ENCODE measurements at places on chromosomes 5 and 9.

DNA sequence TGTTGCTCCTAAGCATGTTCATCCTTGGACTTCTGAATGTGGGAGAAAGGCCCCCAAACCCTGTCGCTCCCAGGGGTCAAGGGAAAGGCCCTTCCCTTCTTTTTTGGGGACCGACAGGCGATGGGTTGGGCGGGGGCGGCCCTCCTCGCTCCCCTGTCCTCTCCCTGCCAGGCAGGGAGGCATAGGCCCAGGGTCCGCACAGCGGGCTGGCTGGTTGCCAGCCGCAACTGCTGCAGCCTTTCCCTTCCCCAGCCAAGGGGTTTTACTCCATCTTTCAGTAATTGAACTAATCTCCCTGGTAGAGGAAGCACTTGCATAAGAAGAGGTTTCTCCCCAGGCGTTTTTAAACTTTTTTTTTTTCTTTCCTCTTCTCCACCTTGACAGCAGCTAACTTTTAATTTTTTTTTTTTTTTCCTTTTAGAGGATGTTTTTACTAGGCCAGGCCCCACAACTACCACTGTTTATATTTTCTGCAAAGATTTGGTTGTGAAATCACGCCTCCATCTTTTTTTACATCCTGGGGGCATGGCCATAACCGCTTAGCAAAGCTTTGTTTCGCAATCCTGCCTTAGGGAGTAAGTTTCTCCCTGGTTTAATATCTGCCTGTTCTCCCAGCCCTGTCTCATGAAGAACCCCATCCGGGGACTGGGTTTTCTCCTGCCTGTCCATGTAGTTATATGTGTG is 216.9 kb upstream of the ZNF608 start:
- no peaks in the 10 kb centered on the region for H3K4me1 ChIP-seq
- no peak overlapping the region for H3K27ac ChIP-seq
- H3K36me3 ChIP-seq = no peaks in the 10 kb centered on the region
- no peak overlapping the region for H3K4me3 ChIP-seq

- peaks cover 15% of the 10 kb centered on the region for H3K4me1 ChIP-seq
- no peaks in the 10 kb centered on the region for H3K36me3 ChIP-seq
- H3K27me3 ChIP-seq = no peaks in the 10 kb centered on the region
- DNase-seq = no peak
- H3K27ac ChIP-seq = no peak overlapping the region
- no peak overlapping the region for H3K4me3 ChIP-seq
Measured at GRCh38 chr9:120974181-120974580, 47.6 kb upstream of the TRAF1 start.

- peaks cover 7% of the 10 kb centered on the region for H3K27me3 ChIP-seq
- no peaks in the 10 kb centered on the region for H3K36me3 ChIP-seq
- H3K4me1 ChIP-seq = peaks cover 1% of the 10 kb centered on the region
- DNase-seq = no peak
- H3K4me3 ChIP-seq = no peak overlapping the region
Measured at GRCh38 chr5:158977642-158978041, 122.1 kb downstream of the EBF1 start.

DNA sequence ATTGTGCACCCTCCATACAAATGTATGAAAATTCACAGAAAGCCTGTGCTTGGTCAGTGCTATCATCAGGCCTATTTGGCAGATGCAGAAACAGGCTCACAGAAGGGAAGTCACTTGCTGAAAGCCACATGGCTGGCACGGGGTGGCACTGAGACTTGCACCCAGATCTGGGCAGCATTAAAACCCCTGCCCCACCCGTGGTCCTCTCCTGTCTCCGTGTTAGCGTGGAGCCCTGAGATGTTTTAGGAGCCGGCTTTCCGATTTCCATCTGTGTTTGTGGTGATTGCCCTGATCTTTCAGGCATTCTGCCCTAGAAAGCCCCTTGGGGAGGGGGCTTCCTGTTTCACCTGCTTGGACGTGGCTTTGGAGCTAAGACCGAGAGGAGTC is 102.2 kb upstream of the IER5L start:
- no peak overlapping the region for H3K27ac ChIP-seq
- no peak overlapping the region for H3K4me3 ChIP-seq
- no peak for DNase-seq
- peaks cover 10% of the 10 kb centered on the region for H3K27me3 ChIP-seq

- peaks cover 4% of the 10 kb centered on the region for H3K4me1 ChIP-seq
- DNase-seq = no peak
- H3K4me3 ChIP-seq = no peak overlapping the region
Measured at GRCh38 chr9:7003861-7004260, 246.1 kb downstream of the KDM4C start.

GRCh38 chr5:74095871-74096270 is 469.9 kb downstream of the ARHGEF28 start:
- H3K36me3 ChIP-seq = no peaks in the 10 kb centered on the region
- no peak for DNase-seq
- peaks cover 8% of the 10 kb centered on the region for H3K27me3 ChIP-seq
- no peaks in the 10 kb centered on the region for H3K4me1 ChIP-seq
- no peak overlapping the region for H3K4me3 ChIP-seq

DNA sequence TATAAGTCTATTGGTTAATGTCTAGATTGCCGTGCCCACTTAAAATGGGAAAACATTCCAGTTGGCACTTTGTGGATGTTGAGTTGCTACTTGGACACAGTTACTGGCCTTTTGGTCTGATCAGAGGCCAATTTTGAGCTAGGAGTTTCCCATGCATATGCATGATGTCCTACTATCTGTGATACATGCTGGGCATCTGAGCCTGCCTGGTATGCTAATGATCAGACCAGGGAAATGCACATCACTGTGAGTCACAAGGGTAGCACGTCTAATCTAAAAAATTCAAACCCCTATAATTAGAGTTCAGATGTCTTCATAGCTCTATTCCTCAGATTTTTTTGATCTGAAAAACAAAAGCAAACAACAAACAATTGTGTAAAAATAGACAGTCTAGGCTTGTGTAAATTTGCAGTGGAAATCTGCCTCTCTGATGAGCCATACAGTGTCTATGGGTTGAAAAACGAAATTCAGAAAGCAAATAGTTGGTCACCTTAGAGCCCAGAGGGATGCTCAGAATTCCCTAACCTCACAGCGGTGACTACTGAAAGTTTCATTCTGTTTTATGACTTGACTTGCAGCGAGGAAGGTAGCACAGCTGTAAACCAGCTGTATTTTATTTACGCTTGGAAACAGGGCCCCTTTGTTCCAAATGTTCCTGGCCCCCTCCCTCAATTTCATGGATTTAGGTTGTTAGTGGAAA is 37.3 kb downstream of the PALM2AKAP2 start:
- DNase-seq = no peak
- no peak overlapping the region for H3K4me3 ChIP-seq
- H3K27ac ChIP-seq = no peak overlapping the region
- H3K27me3 ChIP-seq = peaks cover 11% of the 10 kb centered on the region

- no peaks in the 10 kb centered on the region for H3K27me3 ChIP-seq
- no peak overlapping the region for H3K27ac ChIP-seq
- no peaks in the 10 kb centered on the region for H3K36me3 ChIP-seq
- H3K4me1 ChIP-seq = no peaks in the 10 kb centered on the region
- DNase-seq = no peak
Measured at GRCh38 chr5:18370531-18370930, 736.3 kb downstream of the TAF11L14 start.

GRCh38 chr5:177496070-177496726 is 1.2 kb downstream of the PDLIM7 start:
- H3K4me1 ChIP-seq = peaks cover 31% of the 10 kb centered on the region
- peak overlapping the region; percentile 63 for H3K27ac ChIP-seq
- peaks cover 6% of the 10 kb centered on the region for H3K36me3 ChIP-seq
- peaks cover 17% of the 10 kb centered on the region for H3K27me3 ChIP-seq
- peak overlapping the region; percentile 82 for H3K4me3 ChIP-seq

GRCh38 chr5:152427721-152428120 is 22.6 kb upstream of the NMUR2 start:
- no peak for DNase-seq
- no peaks in the 10 kb centered on the region for H3K36me3 ChIP-seq
- H3K4me3 ChIP-seq = no peak overlapping the region
- H3K4me1 ChIP-seq = no peaks in the 10 kb centered on the region

GRCh38 chr9:87564791-87565241 is 67.1 kb downstream of the DAPK1 start:
- H3K27me3 ChIP-seq = no peaks in the 10 kb centered on the region
- H3K4me3 ChIP-seq = no peak overlapping the region
- no peak for DNase-seq
- H3K27ac ChIP-seq = no peak overlapping the region
- H3K36me3 ChIP-seq = no peaks in the 10 kb centered on the region

DNA sequence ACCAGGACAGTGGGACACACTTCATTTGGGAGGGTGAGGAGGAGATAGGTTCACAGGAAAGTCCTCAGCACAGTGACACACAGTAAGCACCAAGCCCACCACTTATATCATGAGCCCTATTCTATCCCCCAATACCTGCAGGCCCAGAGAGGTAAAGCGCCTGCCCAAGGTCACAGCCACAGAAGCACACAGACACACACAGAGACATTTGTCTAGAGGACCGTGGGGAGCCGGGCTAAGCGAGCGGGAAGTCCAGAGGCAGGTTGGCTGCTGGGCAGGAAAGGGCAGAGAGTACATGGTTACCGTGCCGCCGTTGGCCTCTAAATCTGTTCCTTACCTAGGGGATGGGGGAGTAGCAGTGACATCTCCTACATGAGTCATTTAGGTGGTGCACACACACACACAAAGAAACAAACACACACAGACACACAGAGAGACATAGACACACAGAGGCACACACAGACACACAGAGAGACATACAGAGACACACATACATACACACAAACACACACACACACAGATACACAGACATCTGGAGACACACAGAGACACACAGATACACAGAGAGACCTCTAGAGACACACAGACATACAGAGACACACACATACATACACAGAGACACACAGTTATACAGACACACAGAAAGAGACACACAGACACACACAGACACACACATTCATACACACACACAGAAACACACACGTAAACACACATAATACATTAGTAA is 15.9 kb upstream of the DUSP1 start:
- DNase-seq = no peak
- H3K27ac ChIP-seq = no peak overlapping the region
- H3K27me3 ChIP-seq = peaks cover 3% of the 10 kb centered on the region
- no peaks in the 10 kb centered on the region for H3K36me3 ChIP-seq

DNA sequence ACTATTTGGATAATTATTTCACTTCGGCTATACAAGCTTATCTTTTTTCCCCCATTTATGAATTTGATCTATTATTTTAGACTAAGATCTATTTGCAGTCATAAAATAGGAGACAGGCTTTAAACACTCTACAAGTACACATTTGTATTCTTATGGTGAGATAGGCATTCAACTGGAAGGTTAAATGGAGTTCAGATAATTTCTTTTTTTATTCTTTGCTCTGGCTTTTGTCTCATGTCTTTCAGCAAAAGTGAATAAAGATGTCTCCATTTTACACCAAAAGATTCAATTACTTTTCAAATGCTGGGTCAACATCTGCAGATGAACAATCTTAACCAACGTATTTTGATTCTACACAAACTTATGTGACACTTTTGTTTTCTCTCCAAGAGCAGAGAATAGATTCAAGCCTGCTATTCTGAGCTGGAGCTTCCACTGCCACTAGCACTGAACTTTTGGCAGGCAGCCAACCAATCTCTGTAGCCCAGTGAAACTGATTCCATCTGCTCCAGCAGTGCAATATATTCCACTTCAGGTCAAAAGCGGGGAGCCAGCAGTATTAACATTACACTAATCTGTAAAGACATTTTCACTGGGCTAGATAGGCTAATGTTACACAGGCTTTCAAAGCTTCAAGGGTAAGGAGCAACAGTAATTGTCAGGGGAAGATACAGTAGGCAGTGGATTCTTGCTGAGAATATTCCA is 452.0 kb upstream of the ZNF608 start:
- DNase-seq = no peak
- no peaks in the 10 kb centered on the region for H3K36me3 ChIP-seq
- no peak overlapping the region for H3K4me3 ChIP-seq
- no peaks in the 10 kb centered on the region for H3K27me3 ChIP-seq
- H3K4me1 ChIP-seq = no peaks in the 10 kb centered on the region
- H3K27ac ChIP-seq = no peak overlapping the region

DNA sequence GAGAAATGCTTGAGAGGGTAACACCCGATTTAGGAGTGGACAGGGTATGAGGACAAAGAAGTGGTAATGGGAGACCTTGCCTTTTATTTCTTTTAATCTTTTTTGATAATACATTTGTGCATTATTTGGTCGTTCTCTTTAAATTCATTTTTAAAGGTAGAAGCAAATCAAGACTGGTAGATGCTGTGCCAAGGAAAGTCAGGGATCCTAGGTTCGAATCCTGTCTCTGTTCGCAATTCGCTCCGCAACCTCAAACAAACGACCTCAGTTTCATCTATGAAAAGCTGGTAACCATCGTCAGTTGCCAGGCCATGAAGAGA is 353 bp upstream of the TMED9 start:
- H3K36me3 ChIP-seq = peaks cover 37% of the 10 kb centered on the region
- H3K4me3 ChIP-seq = peak overlapping the region; percentile 97
- DNase-seq = no peak
- H3K4me1 ChIP-seq = peaks cover 10% of the 10 kb centered on the region
- peak overlapping the region; percentile 99 for H3K27ac ChIP-seq
- H3K27me3 ChIP-seq = peaks cover 18% of the 10 kb centered on the region

DNA sequence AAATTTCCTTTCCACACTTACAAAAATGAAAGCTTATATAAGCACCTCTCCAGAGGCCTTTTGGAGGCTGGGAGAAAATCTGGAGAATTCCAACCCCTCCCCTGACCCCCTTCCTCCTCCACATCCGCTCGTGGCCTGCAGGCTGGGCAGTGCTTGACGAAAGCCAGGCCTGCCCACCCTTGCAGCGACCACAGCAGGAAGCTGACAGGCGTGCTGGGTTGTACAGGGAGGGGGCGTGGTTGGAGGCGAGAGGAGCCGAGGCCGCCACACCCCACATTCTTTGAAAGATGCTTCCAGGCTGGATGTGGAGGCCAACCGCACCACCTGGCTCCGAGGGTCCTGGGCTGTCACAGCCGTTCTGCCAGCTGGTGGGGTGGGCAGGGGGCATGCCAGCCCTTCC is 47.8 kb upstream of the IER5L start:
- H3K36me3 ChIP-seq = no peaks in the 10 kb centered on the region
- H3K27ac ChIP-seq = peak overlapping the region; percentile 27
- peak; percentile 31 for DNase-seq
- H3K4me3 ChIP-seq = peak overlapping the region; percentile 59
- H3K4me1 ChIP-seq = peaks cover 23% of the 10 kb centered on the region
